ENCODE measurements at places on chromosomes 1 and 21. TPM values are rescaled to one million over a fixed set of nuclear protein-coding genes. Genes with fewer than 3 reads are reported as not detected.

DNA sequence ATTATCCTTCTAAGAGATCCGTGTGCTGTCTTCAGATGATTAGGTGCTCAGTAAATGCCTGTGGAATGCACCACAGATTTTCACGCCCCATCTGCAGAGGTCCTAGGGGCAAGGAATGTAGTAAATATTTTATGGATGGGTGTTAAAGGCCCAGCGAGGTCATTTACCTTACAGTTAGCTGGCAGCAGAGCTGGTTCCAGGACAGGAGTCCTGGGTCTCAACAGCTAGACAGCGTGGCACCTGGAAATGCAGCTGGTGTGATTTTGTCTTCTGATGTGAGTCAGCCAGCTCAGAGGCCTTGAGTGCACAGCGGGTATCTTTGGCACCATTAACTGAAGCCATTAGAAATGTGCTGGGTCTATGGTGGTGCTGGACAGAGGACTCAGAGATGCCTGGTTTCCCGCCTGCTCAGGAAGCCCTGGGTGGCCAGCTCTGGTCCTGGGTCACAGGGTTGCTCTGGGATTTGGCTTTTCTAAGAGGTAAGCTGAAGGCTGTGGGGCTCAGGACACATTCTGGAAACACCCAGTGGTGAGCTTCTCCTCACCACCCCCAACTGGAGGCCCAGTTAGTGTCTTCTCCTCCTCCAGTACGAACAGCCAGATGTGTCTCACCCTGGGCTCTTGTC, 65.5 kb downstream of the DDX20 start:
- DNase-seq = no peak

GRCh38 chr1:59967141-59967697, 40.6 kb upstream of the CYP2J2 start:
- DNase-seq = no peak

- DNase-seq = no peak
Observed at GRCh38 chr1:97212671-97213070, 491.1 kb downstream of the PTBP2 start.

DNA sequence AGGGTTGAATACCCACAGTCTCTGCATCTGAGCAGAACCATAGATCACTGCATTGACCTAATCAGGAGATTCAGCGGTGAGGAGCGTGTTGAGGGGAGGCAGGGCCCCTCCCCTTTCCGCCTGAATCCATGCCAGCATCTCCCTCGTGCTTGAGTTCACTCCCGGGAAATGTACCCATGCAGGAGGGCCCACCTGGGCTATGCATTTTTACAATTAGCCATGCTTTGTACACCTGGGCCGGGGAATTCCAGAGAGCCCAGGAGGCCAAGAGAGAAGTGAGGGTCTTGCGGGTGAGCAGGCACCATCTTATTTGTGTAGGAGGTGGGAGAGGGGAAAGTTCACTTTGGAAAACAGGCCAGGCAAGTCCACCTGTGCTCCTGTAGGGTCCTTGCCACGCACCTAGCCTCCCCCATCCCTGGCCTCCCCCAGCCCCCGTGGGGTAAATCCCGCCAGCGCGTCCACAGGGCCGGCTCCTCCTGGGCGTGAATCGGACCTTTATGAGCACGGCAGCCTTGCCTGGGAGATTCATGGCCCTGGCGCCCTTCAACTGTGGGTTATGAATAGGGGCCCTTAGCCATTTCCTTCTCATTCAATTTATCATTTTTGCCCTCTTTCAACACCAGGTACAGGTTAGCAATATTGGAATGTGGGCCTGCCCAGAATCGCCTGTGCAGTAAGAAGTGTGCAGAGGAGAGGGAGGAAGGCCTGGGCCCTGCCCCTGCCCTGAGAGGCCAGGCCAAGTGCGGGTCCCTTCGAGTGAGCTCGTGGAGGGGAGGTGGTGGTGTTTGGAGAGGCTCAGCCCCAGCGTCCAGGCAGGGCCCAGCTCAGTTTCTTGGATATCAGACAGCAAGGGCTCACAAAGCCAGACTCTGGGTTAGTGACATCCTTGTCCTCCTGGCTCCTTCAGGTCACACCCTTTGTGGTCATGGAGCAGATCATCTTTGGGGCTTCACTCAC, 84.4 kb upstream of the ACTRT2 start:
- no peak for DNase-seq

- no peak for DNase-seq
Observed at GRCh38 chr1:235712812-235713211, 63.2 kb upstream of the GNG4 start.

DNA sequence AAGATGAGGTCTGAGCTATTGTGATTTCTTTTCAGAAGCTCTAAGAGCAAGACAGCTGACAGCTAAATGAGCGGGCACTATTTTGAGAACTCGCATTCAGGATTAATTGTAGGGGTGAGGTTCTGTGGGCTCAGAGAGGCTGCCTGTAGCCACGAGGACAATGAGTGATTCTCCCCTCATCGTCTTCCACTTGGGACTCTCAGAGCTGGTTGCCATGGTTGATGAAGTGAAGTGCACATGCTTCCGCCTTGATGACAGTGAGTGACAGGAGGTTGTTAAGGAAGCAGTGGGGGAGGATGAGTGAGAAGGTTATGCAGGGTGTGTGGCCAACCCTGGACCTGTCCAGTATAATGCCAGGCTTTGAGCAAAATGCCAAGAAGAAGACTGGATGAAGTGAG, 341.7 kb downstream of the PCP4 start:
- no peak for DNase-seq

GRCh38 chr1:17485281-17485680, 45.8 kb upstream of the RCC2 start:
- no peak for DNase-seq

DNA sequence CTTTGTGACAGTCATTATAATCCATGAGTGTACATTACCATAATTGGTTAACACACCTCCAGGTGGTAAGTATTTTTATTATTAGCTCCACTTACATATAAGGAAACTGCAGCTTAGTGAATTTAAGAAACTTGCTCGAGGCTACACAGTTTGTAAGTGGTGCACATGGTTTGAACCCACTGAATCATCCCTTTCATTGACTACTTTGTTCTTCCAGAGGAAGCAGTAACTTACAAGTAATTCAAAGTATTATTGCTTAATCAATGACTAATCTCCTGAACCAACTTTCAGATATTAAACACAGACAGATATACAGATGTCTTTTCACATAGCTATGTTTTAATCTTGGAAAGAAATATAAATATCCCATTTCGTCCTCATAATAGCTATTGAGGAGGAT, 18.7 kb upstream of the CLDN8 start:
- no peak for DNase-seq

GRCh38 chr1:1245178-1245816, 1.2 kb downstream of the C1QTNF12 start:
- no peak for DNase-seq

DNA sequence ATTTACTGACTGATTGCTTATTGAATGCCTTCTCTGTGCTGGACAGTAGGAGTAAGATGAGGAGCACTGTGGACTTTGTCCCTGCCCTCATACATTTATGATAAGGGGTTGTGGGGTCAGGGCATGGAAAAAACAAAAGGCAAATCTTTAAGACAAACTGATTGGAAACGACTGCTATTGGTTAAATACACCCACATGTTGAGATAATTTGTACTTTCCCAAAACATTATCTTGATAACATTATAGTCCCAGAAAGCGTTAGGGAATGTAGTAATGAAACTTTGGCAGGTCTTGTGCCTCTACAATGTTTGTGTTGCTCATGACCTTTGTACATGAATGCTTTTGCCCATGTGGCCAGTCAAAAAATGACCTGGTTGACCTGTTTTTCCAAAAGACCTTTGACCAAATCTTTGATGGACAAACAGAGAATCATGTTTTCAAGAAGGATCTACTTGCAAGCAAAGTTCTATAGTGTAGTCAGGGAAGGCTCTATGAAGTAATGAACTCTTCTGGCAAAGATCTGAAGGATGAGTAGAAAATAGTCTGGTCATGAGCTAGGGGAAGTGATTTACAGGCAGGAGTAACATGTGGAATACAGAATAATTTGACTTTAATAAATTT, 50.9 kb downstream of the LEPR start:
- no peak for DNase-seq

DNA sequence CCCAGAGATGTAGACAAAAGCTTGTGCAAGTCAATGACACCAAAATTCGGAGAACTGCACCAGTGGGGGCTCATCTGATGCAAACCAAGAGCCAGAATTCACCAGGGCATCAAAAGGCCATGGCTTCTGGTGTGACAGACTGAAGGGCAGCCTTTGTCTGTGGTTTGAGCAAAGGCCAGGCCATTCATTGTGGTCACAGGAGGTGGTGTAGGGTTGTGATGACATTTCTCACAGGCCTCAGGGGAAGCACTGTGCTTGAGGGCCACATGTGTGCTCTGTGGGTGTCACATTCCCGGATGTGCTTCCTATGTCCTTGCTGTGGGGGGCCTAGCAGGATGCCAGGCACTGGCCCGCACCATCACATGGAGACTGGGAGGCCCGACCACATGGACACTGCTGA, 22.5 kb upstream of the KCNE1 start:
- DNase-seq = no peak

- no peak for DNase-seq
Observed at GRCh38 chr1:99171184-99171813, 93.0 kb upstream of the PLPPR4 start.

GRCh38 chr1:216626394-216627067, 96.7 kb downstream of the ESRRG start:
- DNase-seq = no peak

DNA sequence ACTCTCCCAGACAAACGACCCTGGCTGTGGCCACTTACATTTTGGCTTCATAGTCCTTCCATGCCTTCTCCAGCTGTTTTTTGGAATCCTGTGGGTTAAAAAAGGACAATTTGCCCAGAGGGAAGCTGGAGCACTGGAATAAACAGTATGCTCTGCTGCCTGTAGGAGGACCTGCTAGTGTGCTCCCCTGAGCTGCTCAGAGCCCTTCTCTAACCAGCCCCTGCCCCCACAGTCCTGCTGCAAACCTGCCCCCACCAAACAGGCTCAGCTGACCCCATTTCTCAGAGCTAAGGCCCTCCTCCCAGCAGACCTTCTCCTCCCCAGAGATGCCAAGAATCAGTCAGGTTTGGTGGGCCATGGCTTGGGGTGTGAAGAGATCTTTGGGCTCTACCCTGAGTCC, 26.9 kb upstream of the TCEA3 start:
- DNase-seq = no peak

DNA sequence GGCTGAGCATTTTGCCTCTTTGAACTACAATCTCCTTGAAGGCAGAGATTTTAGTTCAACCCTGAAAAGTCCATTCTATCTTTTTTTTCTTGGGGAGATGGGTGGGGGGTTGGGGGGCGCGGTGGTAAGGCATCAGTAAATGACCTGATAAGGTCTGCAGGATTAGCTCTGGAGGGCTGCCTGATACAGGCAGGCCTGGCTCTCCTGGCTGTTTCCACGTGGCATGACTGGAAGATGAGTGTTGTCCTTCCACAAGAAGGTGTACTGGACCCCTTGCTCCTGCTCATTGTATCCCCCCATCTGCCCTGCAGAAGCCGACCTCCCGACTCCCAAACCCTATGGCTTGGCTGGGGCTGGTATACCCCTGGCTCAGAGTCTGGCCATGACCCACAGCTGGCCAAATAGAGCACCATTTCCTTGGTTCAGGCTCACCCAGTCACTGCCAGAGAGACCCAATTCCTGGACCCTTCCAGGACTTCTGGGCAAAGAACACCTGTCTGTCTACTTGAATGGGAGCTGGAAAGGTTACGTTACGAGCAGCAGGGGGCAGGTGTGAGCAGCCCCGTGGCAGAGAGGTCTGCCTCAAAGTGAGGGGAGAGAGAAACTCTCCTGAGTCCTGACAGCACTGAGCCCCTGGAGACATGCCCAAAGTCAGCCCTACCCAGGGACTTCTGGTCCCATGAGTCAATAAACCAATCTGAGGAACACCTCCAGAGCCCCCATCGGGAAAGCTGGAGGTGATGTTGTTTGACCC, 17.0 kb downstream of the DHRS3 start:
- DNase-seq = no peak

- DNase-seq = peak; percentile 93
Observed at GRCh38 chr1:6603238-6603914, 707 bp upstream of the KLHL21 start.

- DNase-seq = no peak
Observed at GRCh38 chr1:15305468-15305770, 58.4 kb downstream of the FHAD1 start.

GRCh38 chr1:88935522-88936222, 44.3 kb upstream of the GTF2B start:
- DNase-seq = no peak

GRCh38 chr1:155081472-155082300, 3.0 kb downstream of the EFNA3 start:
- no peak for DNase-seq

GRCh38 chr1:163439471-163439870, 117.7 kb downstream of the NUF2 start:
- DNase-seq = no peak

GRCh38 chr1:87457408-87457807, 128.7 kb downstream of the LMO4 start:
- no peak for DNase-seq

- no peak for DNase-seq
Observed at GRCh38 chr1:151905070-151905442, 4.3 kb downstream of the THEM4 start.

DNA sequence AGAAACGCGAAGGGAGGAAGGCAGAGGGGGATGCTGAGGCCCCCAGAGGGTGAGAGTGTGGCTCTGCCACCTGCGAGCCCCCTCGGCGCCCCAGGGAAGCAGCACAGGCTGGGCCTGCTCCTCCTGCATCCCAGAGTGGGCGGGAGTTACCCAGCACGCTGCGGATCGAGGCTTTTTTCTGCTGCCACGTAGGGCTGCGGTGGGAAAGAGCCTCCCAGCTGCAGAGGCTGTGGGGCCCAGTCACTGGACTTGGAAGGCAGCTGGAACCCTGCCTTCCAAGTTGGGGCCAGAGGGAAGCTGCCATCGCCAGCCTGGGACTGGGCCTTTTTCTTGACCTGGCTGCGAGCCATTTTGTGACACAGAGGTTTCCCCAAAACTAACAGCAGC, 2.3 kb upstream of the GRIK3 start:
- DNase-seq = no peak

GRCh38 chr1:161718559-161719324, 2.6 kb upstream of the FCRLB start:
- DNase-seq = no peak

DNA sequence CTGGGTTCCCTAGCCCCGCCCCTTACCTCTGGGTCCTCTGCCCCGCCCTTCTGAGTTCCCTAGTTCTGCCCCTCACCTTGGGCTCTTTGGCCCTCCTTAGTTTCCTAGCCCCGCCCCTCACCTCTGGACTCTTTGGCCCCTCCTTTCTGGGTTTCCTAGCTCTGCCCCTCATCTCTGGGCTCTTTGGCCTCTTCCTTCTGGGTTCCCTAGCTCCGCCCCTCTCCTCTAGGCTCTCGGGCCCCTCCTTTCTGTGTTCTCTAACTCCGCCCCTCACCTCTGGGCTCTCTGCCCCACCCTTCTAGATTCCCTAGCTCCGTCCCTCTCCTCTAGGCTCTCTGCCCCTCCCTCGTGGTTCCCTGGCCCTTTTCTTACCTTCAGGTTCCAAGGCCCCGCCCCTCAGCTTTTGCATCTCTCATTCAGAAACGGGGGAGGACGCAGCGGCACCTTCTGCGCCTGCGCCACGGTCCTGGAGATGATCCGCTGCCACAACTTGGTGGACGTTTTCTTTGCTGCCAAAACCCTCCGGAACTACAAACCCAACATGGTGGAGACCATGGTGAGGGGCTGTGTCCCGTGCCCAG, 88.5 kb downstream of the PTPRU start:
- DNase-seq = no peak

The TMEM82 gene
- not detected for total RNA-seq

The MYCL gene
- total RNA-seq = 143 TPM

The DIO1 gene
- total RNA-seq = not detected

The GBP6 gene
- total RNA-seq = 0.69 TPM

The FTCD gene
- total RNA-seq = not detected

The LEMD1 gene
- total RNA-seq = not detected

The PCAT6 gene
- 4.6 TPM for total RNA-seq

The IRF6 gene
- 198 TPM for total RNA-seq

The RPTN gene
- total RNA-seq = 17.3 TPM

The RHBDL2 gene
- 17.0 TPM for total RNA-seq
